ENCODE measurements at places on chromosomes 3 and 15.

DNA sequence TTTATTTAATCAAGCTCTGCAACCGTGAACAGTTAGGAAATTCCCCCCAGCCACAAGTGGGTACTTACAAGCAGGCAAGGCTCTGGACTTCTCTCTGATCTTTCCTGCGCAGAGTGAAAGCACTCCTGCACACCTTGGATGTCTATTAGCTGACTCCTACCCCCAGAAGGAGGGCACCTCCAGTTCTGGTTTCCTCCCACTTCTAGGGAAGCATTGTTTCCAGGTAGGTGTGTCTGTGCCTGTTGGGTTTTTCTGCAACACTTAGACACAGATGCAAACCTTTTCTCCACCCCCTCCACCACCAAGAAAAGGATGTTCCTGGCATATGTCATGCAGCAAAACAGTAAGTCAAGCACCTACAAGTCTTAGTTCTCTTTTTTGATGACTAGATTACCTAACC is at the start of gene ZBED2:
Gene ZBED2 (minus strand): TSS at position 115 of the 400 bp plus-strand sequence. CDS start 1,145 bp downstream, outside the sequence.
- DNase-seq: no peak

- DNase-seq: no peak
Observed at GRCh38 chr3:14415501-14415900, 13.1 kb downstream of the SLC6A6 start.

DNA sequence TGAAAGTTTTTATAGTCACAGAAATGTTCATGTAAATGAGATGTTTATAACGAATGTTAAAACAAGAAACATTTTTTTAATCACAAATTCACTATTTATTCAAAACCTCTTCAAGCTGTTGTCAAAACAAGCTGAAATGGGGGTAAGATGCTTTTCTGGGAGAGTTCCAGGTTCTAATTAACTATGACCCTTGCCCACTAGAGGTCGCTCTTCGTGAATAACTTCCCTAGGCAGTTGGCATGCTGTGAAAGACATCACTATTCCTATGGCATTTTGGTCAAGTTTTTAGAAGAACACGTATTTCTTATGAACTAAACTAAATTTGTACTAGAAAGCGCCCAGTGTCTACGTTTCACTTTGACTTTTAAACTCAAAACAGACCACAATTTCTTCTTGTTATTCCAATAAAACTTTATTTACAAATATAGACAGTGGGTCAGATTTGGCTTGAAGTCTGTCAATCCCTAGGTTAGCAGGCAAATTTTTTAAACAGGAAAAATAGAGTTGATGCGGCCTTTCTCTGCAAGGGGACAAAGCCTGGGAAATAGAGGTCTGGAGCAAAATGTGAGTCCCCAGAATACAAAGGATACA is 62.8 kb upstream of the CMTM8 start:
- DNase-seq: peak; percentile 35

DNA sequence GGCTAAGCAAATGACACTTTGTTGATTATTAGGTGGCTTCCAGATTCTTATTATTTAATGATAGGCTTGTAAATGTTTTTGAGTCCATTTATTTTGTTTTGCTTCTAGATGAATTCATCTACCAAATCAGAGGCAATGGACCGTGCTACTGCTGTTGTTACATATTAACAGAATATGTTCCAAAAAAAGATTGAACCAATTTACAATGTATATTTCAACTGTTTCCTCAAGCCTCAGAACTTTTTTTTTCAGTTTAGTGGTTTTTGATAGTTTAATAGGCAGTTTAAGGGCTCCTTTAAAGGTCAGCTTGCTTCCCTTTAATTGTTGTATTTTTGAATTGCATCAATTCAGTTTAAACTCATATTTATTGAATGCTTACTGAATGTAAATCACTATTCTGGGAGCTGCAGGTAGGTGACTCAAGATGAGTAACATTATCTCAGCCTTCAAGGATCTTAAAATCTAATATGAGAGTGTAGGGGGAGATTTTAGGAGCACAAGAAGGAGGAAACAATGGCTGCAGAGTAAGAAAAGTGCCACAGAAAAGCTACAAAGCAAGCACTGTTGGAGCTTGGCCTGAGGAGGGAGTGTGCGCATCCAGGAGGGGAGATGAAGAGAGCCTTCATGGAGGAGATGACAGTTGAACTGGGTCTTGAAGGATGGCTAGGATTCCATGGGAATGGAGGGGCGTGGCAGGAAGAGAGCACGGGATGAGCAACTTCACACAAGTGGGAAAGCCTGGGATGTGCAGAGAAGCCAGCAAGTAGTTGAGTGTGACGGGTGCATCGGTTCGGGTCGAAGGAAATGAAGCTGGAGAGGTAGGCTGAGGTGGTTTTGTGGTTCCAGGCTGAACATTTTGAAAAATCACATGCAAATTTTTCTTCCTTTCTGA is 14.7 kb downstream of the MAP2K1 start:
- DNase-seq: no peak

Data from activated CD8-positive, alpha-beta memory T cell treated with anti-CD3 and anti-CD28 coated beads for 1 hour (primary cell).